ENCODE measurements at places on chromosomes 16 and 17.

DNA sequence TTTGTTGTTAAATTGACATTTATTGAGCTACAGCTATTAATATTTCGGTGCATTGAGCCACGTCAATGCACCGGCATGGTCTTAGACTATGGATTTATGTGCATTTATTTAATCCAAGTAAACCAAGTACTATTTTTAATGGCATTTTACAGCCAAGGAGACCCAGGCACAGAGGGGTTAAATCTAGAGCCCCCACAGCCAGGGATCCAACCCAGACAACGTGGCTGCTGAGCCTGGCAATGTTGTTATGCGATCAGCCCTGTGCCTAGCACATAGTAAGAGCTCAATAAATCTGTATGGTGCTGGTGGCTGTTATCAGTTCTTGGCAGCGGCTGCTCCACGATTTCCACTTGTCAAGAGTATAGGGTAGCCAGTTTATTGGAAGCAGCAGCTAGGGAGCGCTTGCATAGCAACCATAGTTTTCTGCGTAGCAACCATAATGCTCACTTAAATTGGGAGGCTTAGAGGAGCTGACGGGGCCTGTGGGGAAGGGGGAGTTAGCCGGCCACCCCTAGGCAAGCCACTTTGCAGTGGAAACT, 541 bp upstream of the RBBP6 start:
- no peak for DNase-seq

DNA sequence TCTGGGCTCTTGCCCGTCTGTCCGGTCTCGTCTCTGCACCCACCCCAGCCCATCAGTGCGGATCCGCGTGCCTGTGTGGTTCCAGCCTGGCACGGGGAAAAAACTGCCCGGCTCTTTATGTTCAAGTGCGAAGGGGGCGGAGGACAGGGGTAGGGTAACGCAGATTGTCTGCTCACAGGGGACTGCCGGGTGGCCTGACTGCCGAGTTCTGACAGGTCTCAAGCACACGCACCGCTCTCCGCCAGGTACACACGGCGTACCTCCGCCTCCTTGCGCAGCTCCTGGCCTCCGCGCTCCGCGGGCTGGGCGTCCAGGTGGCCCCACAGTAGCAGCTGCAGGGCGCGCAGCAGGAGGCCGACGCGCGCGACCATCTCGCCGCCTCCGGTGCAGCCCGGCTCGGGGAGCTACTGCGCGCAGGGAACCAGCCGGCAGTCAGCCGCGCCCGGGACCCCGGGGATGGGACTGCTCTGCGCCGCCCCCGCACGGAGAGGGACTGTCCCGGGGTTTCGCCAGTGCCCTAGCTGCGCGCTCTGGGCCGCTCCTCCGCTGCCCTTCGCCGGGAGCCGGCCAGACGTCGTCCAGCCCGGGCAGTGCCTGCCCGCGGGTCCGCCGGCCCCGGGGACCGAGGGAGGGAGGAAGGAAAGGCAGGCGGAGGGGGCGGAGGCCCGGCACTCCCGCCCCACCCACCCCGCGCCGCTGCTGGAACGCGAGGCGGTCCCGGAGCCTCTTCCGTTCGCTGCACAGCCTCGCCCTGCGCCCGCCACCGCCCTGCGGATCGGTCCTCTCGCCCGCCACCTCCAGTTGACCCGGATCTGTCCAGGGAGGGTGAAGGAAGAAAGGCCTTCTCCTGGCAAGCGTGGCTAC, at the start of gene MMP28:
TSS of gene MMP28 (minus strand) at position 635 of the 864 bp plus-strand sequence. CDS start at position 371, 264 bp downstream.
- no peak for DNase-seq

- no peak for DNase-seq
Observed at GRCh38 chr17:77677630-77678029, 280.9 kb upstream of the TNRC6C start.

DNA sequence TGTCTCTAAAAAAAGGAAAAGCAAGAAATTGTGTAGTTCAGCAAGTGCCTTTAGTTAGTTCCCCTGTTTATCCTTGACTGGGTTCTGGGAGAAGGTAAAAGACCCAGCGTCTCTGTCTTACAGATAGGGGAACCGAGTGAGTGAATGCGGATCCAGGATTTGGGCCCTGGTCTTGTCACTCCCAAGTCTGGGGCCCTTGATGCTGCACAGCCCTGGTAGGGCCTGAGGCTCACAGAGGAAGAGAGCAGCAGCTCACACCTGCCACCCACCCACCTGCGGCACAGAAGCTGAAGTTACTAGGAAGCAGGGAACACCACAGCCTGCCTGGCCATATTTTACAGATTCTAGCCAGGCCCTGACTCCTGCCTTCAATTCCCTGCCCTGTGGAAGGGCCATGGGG, 22.2 kb downstream of the LASP1 start:
- no peak for DNase-seq

- no peak for DNase-seq
Observed at GRCh38 chr17:17767154-17767869, 69.5 kb downstream of the SREBF1 start.

Data from renal pelvis (tissue), 12 donors.